Spleen (tissue), 13 donors: ENCODE measurements at places on chromosomes 12 and 14. TPM values are rescaled to one million over a fixed set of nuclear protein-coding genes. Genes with fewer than 3 reads are reported as not detected.
A peak's percentile ranks its signal among the peaks of the same experiment; 100 is the strongest.

GRCh38 chr14:76767681-76768656 is 6.7 kb downstream of the VASH1 start:
- peak; percentile 88 for DNase-seq

The TAS2R30 gene
- 23.9 TPM for total RNA-seq

- DNase-seq, result peak; percentile 71
These were observed 280.0 kb downstream of the ALG10 start for GRCh38 chr12:34302131-34302885.

DNA sequence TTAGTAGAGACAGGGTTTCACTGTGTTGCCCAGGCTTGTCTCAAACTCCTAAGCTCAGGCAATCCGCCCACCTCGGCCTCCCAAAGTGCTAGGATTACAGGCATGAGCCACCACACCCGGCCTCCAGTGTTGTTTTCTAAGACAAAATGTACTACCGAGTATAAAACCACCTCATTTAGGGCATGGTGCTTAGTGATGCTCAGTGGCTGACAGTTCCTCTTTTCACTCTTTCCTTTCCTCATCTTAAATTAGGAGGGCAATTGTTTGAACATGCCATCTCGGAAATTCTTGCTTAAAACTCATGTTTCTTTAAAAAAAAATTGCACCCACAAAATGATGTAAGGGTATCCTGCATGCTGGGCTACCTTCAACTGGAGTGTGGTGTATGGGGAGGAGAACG is 89.0 kb downstream of the RFX4 start:
- no peak for DNase-seq

GRCh38 chr14:31194095-31194494 is 13.5 kb downstream of the HECTD1 start:
- no peak for DNase-seq

DNA sequence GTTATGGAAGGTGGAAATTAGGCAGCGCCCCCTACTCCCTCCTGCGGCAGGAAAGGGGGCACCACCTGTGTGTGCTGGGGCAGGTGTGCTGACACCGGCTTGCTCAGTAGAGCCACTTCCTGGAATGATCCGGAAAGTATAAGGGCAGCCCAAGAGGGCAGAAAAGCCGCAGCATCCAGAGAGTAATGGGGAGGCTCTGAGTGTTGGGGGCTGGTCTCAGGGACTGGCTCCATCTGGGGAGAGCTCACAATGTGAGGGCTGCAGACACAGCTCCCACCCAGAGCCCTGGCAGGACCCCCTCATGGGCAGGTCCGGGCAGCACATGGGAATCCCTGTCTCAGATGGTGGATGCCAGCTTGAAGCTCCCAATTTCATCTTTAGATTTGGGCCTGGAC is 187.6 kb upstream of the C14orf180 start:
- peak; percentile 64 for DNase-seq

- DNase-seq, result no peak
These were observed 888 bp upstream of the CCDC197 start for GRCh38 chr14:93996130-93996695.

GRCh38 chr12:105848286-105848685 is 290.5 kb downstream of the NUAK1 start:
- no peak for DNase-seq

The LRRC43 gene
- 4.0 TPM for total RNA-seq

DNA sequence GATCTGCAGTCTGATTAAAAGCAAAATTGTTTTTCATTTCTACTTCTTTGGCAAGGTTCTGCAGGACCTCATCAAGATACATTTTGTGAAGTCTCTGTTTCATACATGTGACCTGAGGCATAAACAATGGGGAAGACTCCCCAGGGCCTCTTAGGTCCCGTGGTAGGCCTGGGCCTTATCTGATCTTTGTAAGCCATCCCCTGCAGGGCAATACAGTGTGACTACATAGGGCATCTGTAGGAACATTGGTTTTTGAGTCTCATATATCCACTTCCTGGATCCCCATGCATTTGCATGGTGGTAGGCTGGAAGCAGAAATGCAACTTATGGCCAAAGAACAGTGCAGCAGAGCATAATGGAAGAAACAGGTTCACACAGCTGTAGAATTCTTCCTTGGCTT is 6.0 kb downstream of the FAR2 start:
- DNase-seq, result no peak

- DNase-seq, result no peak
These were observed 95.3 kb downstream of the BCAT1 start for GRCh38 chr12:24853588-24853987.

The KRT5 gene
- 1.4 TPM for total RNA-seq

GRCh38 chr12:70719672-70720420 is 82.6 kb upstream of the PTPRB start:
- peak; percentile 79 for DNase-seq

The LIN7A gene
- total RNA-seq, result 24.0 TPM

The EFCAB11 gene
- 6.9 TPM for total RNA-seq

DNA sequence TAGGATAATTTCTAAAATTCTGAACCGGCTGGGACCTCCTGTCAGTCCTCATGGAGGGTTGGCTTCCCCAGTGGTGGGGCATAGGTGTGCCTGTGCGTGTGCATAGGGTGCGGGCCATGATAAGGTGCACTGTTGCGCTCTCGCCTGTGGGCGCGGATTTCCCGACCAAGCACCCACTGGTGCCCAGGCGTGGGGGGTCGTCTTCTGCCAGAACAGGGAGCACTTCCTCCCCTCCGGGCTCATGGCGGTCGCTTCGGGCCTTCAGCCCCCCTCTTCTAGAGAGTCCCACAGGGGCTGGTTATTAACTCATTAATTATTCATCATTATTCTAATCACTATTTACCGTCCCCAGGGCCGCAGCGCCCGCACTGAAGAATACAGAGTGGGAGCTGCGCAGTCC is 2.8 kb downstream of the C1QL4 start:
- DNase-seq, result no peak
